Osteoblast (primary cell): ENCODE measurements at places on chromosomes 16 and 17.

- DNase-seq, result no peak
Measured at GRCh38 chr16:69555437-69555836, 10.3 kb upstream of the NFAT5 start.

DNA sequence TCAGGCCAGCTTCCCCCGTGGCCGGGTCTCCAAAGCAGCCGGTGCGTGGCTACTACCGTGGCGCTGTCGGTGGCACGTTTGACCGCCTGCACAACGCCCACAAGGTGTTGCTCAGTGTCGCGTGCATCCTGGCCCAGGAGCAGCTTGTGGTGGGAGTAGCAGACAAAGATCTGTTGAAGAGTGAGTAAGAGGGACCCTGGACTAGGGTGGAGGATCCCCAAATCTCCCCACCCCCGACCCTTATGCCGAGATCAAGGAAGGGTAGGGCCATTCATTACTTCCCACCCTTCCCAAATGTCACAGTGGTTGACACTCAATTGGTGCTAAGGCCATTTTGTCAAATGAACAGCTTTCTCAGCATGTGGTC, 1.2 kb downstream of the COASY start:
- no peak for DNase-seq

DNA sequence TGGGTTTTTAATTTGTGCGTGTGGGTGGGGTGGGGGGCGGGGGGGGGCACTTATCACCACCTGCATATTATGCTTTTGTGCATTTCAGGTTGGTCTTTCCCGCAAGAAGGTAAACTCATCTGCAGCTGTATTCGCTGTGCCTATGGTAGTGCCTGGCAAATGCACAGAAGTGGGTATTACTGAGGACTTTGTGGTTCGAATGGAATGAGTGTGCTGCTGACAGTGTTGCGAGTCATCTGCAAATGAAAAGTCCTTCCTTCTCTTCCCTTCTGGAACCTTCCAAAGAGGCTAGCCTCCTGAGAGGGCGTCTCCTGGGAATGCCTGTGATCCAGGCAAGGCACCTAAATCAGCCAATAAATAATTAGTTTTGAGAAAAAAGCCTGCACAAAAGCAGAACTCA, 532.9 kb downstream of the MAF start:
- no peak for DNase-seq

DNA sequence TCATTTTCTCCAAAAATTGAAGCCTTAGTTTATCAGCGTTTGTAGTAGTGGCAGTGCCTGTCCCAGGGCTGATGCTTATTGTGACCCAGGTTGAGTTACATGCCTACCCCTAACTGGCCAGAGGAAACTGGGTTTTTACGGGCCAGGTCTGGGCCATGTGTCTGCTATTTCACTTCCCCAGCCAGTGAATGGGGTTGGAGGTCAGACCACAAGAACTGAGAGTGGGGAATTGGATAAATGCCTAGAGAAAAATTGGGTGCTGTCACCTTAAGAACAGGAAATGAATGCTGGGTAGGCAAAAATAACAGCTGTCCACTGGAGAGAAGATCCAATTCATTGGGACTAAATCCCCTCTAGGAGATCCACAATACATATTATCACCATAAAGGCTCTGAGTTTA, 5.2 kb downstream of the ADPRM start:
- no peak for DNase-seq

- DNase-seq, result peak; percentile 95
Measured at GRCh38 chr17:80789356-80789902, 202.2 kb upstream of the CHMP6 start.

GRCh38 chr17:45276031-45276430, 14.1 kb upstream of the SPATA32 start:
- peak; percentile 69 for DNase-seq

DNA sequence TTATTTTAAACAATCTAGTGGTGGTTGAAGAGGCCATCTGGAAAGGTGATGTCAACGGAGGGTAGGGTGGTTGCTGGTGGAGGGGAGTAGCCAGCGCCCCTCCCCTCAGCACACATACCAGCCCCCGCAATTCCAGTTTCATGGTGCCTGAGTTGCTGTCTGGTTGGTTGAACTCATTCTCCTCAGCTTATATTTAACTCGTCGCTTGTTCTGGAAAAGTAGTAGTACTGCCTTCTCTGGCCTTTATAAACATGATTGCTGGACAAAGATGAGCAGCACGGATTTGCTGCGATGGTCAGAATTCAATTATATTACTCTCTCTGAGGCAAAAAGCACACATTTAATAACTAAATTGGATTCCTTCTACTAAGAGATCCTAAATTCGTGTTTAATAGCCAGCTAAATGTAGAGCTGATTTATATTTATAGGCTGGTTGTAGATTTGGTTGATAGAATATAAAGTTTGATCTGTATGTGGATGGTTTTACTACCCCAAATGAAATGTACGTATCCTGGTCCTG, 238.0 kb upstream of the TBX2 start:
- no peak for DNase-seq

DNA sequence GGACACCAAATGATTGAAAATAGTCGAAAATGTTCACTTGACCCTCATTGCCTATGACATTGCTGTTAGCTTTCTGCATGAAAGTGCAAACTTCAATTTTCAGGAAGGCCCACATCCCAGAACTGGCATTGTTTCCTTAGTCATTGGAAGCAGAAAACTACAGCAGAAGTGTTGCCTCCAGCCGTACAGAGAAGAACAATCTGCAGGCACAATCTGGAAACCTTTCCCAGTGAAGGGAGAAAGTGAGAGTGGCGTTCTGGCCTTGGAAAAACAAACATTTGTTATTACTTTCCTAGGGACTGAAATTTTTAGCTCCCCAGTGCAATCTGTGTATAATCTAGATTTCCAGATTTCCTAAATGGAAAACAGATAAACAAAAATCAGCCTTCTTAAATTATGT, 529.5 kb upstream of the RBFOX1 start:
- DNase-seq, result no peak

DNA sequence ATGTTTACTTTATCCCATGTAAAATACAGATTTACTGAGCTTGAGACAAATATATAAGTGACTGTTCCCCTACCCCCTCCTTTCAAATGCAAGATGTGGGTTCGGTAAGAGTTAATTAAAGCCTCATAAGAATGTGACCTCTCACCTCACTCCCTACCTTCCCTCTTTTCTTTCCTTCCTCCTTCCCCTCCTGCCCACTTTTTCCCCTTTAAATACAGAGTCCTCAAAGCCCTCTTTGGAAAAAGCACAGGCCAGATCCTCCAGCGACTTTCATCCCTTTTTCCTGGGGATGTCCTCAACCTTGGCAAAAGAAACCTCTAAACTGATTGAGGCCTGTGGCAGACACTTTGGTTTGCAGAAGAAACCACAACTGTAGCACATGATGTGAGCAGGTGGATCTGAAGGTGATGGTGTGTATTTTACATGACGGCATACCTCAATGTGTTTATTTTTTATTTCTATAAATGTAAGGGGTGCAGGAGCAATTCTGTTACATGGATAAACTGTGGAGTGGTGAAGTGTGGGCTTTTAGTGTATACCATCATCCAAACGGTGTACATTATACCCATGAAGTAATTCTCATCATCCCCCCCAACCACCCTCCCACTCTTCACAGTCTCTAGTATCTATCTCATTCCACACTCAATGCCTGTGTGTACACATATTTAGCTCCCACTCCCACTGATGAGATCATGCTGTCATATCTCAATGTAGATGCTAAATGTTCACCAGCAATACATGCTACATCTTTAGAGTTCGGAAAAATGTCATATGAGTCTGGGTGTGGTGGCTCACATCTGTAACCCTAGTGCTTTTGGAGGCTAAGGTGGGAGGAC, 77.7 kb downstream of the XYLT1 start:
- no peak for DNase-seq

DNA sequence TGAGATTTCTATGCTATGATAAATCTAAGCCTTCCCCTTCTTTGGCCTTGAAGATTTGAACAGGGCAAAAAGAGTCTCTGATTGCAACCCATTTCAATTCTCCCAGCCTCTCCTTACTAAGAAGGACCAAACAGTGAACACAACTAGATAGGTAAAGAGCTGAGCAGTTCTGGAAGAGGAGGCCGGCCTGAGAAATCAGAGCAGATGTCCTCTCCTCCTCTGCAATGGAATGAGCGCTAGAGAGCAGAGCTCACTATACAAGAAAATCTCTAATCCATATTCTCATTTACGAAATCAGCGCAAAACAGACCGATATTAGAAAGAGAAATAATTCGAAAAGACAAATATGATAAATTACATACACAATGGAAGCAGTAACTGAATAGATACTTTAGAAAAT, 124.2 kb downstream of the CDK5R1 start:
- no peak for DNase-seq

GRCh38 chr17:12545877-12546513, 119.7 kb upstream of the MYOCD start:
- DNase-seq, result no peak

GRCh38 chr17:58703137-58703915, 10.9 kb downstream of the RAD51C start:
- peak; percentile 85 for DNase-seq

DNA sequence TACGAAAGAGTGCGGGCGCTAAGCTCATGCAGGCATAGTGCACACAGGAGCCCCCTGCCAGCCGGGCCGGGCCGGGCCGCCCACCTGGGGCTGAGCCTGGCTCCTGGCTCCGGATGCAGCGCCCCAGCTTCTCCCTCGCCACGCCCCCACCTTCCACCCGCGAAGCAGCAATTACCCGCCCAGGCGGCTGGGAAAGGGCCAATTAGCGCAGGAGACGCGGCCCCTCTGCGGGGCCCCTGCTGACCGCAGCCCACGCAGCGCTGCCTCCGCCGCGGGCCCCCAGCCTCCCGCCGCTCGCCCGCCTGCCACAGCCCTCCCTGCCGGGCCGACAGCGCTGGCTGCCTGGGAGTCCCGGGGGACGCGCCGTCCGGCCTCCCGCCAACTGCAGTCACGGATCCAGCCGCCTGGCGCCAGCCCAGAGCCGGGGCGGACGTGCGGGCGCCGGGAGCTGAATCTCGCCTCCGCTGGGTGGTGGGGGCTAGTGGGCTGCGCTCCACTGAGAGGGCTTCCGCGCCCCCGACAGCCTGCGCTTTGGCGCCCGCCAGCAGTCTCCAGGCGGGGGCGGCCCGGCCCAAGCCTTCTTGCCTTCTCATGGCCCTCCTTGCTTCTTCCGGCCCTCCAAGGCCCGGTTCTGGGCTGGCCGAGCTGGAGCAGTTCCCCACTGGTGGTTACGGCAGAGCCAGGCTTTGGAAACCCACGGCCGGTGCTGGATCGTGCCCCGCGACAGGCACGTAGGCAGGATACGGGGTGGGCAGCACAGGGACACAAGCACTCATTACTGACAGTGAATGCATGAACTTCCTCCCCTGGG, 14.9 kb upstream of the CBFB start:
- DNase-seq, result peak; percentile 96

GRCh38 chr17:71438631-71439146, 682.1 kb upstream of the SOX9 start:
- DNase-seq, result peak; percentile 32

GRCh38 chr17:80372922-80373570, 41.9 kb upstream of the ENDOV start:
- DNase-seq, result peak; percentile 32

- no peak for DNase-seq
Measured at GRCh38 chr17:40417258-40417608, 463 bp downstream of the TOP2A start.

DNA sequence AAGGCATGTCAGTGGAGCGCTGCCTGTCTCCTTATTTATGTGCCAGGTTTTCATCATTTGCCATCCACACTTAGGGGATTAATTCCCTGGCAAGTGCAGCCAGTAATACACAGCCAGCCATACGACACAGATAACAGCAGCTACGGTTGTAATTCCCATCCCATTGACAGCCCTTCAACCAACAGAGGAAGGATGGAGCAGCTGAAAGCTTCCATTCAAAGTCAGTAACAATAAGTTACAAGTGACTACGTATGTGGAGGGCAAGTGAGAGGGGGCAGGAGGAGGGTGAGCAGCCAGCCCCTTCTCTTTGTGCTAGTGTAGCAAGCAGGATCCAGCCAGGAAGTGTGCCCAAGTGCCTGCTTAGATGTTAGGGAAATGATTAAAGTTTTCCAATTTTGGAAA, 53.8 kb upstream of the LYRM9 start:
- no peak for DNase-seq

- DNase-seq, result no peak
Measured at GRCh38 chr16:77596261-77596660, 126.1 kb upstream of the NUDT7 start.

GRCh38 chr17:7114875-7115614, 423 bp upstream of the ASGR2 start:
- peak; percentile 62 for DNase-seq

DNA sequence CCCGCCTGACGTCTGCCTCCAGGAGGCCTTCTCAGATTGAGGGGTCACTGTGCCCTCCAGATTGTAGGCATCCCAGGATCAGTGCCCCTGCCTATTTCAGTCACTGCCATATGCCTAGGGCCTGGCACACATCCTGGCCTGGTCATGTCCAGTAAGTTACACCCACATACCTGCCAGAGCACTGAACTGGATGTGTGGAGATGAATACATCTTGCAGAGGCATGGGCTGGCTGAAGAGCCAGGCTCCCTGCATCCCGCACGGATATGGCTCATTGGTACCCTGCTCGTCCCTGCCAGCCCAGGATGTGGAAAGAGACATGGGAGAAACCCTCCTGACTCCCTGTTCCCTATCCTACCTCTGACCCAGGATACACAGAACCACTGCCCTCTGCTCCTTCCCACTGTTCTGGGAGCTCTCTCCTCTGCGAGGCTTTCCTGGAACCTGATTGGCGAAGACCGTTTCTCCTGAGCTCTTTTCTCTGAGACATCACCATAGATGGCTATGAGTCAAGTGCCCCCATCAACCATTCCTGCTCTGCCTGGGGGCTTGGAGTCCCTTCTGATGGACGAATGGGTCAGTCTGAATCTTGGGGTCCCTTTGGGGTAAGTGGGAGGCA, 40.0 kb upstream of the TAC4 start:
- DNase-seq, result no peak

DNA sequence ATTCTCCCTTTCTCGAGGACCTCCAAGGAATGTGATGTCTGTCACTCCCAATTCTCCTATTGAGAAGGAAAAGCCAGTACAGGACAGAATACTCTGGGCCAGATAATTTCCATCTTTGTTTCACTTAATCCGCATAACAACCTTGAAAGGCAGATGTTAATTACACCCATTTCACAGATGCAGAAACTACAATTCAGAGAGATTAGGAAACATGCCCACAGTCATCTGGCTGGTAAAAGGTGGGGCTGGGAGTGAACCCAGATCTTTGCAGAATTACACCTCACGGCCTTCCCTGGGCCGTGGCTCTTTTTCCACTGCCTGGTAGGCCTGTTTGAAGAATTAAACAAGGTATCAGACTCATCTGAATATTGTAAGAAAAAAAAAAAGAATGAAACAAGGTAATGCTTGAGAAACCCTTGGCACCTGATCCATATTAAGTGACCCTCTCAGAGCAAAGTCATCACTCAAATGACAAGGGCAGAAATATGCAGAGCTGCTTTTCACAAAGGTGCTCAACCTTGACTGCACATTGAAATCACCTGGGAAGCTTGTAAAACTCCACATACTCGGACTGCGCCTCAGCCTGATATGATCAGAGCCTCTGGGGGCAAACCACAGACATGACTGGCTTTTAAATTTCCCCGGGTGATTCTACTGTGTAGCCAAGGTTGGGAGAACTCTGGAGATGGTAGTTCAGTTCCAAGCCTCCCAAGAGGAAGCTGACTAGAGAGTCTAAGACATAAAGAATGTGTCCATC, 16.6 kb upstream of the G6PC1 start:
- DNase-seq, result no peak

GRCh38 chr16:52174168-52174567, 372.8 kb downstream of the TOX3 start:
- no peak for DNase-seq
